AG09309 (cell line): ENCODE measurements at places on chromosomes 3 and 15.

- no peak for DNase-seq
These were observed 1375.1 kb upstream of the ALCAM start for GRCh38 chr3:103991461-103992115.

GRCh38 chr15:83512459-83512858 lies 65.3 kb downstream of the SH3GL3 start:
- DNase-seq: no peak

DNA sequence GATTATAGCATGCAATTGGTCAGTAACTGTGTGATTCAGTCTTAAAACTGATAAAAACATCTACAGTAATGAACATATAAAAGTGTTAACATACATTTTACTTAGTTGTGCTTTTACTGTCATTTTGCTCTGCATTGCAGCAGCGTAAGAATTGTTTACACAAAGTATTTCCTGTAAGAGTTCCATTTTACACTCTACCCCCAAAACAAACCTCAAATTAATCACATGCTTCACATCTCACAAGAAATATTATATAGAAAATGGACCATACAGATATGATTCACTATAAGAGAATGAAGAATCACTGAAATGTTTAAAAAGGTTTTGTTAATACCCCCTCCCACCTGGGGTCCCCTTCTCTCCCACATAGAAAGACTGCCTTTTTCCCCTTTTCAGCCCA lies 225.9 kb upstream of the LRRN1 start:
- DNase-seq: no peak

DNA sequence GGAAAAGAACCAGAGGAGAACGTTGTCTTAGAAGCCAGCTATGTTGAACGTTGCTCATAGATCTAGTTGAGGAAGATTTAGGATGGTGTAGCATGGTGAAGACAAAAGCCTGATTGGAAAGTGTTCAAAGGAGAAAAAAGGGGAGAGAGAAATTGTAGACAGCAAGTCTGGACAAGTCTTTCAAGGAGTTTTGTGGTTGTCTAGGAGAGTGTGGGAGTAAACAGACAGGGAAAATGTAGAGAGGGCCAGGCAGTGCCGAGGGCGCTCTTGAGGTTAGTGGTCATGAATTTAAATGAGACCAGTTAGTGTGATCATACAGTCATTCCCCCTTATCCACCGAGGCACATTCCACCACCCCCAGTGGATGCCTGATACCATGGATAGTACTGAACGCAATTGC lies 167.5 kb upstream of the IL12A start:
- no peak for DNase-seq

GRCh38 chr15:75989045-75989444 lies 23.2 kb downstream of the NRG4 start:
- peak; percentile 10 for DNase-seq

GRCh38 chr3:177960722-177961121 lies 575.5 kb upstream of the KCNMB2 start:
- DNase-seq: no peak

GRCh38 chr3:9206287-9206686 lies 43.2 kb downstream of the SRGAP3 start:
- DNase-seq: no peak

DNA sequence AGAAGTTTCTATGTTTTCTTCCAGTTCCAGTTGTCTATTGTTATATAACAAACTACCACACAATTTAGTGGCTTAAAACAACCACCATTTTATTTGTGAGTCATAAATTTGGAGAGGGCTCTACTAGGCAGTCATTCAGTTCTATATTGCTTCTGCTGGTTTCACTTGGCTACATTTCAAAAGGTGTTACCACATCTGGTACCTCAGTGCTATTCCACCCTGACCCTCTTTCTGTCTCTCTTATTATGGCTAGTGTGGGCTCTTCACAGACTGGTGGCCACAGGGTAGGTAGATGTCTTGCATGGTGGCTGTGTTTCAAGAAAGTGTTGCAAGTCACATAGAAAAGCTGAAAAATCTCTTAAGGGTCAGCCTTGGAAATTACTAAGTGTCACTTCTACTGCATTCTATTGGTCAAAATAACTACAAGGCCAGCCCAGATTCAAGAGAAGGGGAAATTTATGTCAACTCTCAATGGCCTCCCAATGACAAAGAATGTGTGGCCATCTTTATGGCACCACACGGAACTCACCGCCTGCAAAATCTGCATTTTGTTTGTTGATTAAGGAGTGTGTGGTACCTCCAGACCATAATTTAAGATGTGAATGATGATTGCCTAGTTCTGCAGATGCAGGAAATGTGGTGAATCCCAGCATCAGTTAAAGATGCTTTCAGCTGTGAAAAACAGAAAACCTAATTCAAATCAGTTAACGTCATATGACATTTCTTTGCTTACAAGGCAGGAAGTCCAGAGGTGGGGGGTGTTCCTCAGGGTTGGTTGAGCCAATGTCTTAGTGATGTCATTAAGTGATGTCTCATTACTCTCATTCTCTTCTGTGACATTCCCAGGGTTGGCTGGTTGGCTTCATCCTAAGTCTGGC lies 105.8 kb upstream of the RASGRP1 start:
- DNase-seq: no peak

GRCh38 chr15:81271761-81272644 lies 51.9 kb downstream of the STARD5 start:
- DNase-seq: no peak

DNA sequence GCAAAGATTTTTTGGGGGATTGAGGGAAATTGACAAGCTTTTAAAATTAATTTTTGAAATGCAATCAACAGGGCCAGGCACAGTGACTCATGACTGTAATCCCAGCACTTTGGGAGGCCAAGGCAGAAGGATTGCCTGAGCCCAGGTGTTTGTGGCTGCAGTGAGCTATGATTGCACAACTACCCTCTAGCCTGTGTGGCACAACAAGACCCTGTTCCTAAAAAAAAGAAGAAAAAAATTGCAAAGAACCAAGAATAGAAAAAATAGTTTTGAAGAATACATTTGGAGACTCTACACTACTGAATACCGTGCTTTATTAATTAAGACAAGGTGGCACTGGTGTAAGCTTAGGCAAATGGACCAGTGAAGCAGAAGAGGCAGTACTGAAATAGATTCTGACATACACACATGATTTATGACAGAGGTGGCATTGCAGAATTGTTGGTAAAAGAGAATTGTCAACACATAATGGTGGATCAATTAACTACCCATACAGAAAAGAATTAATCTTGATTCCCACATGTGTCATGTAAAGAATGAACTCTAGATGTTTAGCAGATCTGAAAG lies 443.3 kb upstream of the ATP11B start:
- no peak for DNase-seq

- DNase-seq: no peak
These were observed 24.5 kb upstream of the HDAC11 start for GRCh38 chr3:13455644-13456043.
